ENCODE measurements at places on chromosomes 7 and 10.

DNA sequence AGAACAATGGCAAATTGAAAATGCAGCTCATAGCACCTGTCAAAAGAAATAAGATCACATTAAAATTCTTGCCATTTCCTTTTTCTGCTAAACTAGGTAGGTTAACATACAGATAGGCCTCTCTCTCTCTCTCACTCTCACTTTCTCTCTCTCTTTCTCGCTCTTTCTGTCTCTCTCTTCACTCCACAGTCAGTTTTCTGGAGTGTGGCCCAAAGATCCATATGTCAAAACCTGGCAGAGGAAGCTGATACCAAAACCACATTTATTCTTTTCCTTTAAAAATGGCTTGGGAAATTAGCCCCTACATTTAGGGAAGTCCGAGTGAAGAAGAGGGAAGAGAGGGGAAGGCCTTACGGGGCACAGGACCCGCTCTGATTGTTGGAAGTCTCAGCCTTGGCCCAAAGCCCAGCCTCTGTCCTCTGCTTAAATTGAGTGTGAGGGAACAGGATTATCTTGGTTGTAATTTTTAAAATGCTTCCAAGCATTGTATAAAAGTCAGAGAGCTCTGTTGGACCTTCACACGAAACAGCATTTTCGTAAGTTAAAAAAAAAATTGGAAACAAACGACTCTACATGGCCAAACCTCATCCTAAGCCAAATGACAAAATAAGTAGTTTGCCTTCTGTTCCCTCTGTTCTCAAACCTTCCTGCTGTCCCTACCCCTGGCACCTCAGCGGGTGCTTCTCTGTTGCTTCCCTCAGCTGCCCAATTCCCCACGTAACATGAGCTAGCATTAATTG, 83.2 kb downstream of the FRMD4A start:
- DNase-seq = no peak

DNA sequence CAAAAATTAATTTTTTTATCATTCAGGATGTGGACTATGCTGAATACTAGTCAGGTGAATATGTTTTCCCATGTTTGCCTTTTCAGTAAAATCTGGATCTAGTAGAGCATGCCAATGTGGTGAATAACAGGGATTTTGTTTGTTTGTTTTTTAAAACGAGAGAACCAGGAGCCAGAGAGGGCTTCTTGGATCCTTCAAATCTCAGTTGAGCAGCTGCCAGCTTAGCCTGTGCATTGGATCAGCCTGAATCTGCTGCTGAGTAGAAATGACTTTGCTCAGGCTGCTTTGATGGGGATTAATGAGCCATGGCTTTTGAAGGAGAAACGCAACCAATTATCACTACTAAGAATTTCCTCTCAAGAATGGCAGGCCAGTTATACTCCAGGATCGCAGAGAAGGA, 493.8 kb downstream of the ARL4A start:
- no peak for DNase-seq

DNA sequence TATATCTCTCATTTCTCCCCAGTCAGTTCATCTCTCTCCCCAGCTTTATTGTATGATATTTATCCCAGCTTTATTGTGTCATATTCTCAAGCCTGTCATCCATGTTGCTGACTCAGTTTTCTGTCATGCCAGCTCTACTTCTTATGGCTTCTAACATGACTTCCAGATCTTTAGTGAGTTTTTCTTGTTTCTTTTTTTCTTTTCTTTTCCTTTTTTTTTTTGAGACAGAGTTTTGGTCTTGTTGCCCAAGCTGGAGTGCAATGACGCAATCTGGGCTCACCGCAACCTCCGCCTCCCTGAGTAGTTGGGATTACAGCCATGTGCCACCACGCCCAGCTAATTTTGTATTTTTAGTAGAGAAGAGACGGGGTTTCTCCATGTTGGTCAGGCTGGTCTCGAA, 28.7 kb upstream of the CALU start:
- no peak for DNase-seq

DNA sequence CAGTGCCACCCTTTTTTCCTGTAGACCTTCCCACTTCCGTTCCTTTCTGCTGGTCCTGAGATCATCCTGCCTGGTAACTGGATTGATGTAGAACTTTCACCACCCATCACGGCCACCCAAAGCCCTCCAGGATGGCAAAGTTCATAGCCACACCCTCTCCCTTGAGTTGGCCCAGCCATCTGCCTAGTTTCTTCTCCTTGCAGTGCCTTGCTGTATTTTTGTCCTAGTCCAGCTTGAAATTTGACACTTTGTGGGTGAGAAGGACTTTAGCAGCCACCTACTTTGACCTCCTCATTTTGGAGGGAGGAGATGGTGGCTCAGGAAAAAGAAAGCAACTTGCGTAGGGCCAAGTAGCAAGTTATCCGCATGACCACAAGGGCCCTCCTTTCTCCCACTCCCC, 140.7 kb downstream of the BUB3 start:
- DNase-seq = no peak

- DNase-seq = no peak
Observed at GRCh38 chr7:85025312-85025756, 161.5 kb downstream of the SEMA3D start.

DNA sequence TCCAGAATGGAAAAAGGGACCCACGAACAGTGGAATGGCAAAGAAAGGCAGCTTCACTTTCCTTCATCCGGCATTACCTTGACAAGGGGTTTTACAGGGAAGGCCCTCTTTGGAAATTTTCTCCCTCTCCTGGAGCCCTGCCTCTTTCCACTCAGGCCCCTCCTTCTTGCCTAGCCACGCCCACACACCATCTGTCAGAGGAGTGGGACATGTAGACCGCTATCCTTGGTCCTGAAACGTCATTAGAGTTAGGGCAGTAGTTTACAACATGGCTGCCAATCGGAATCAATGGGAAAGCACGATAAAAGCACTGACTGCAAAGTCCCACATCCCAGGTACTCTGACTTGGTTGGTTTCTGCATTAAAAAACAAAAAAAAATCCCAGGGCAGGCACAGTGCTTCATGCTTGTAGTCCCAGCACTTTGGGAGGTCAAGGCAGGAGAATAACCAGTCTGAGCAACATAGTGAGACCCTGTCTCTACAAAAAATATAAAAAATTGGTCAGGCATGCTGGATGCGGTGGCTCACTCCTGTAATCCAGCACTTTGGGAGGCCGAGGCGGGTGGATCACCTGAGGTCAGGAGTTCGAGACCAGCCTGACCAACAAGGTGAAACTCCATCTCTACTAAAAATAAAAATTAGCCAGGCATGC, 96.4 kb downstream of the MARCHF5 start:
- peak; percentile 73 for DNase-seq

- no peak for DNase-seq
Observed at GRCh38 chr10:17873946-17874345, 64.8 kb downstream of the MRC1 start.

DNA sequence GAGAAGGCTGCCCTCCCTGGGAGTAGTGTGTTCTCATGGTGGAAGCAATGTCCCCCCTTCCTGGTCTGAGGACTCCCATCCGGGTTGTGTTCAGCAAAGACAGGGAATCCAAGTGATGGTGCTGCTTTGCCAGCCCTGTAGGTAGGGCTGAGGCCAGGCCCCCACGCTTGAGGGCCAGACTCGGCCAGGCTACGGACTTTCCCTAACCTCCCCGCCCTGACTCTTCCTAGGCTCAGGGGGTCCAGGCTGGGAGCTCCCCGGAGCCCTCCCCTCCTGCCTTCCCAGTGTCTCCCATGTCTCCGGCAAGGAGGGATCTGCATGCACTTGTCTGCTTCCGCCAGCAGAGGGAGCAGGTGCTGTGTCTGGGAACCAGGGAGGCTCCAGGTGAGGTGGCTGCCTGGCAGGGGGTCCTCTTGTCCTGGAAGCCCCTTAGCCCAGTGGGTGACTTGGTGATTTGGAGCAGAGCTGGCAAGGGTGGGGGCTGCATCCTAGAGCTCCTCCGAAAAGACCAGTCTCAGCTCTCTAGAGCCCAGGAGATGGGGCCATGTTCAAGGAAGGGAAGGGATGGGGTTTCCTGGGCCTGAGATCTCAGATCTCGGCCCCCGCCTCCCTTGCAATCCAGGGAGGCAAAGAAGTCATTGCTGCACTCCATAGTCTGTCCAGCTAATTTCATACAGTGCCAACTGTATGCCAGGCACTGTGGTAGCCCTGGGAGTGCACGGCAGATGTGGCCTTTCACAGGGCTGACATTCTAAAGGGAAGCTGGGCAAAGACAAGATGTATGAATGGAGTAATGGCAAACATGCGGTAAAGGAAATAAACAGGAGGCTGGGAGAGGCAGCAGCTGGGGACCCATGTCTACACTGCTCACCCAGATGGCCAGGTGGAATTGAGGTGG, 20.3 kb upstream of the SFRP5 start:
- DNase-seq = peak; percentile 84

DNA sequence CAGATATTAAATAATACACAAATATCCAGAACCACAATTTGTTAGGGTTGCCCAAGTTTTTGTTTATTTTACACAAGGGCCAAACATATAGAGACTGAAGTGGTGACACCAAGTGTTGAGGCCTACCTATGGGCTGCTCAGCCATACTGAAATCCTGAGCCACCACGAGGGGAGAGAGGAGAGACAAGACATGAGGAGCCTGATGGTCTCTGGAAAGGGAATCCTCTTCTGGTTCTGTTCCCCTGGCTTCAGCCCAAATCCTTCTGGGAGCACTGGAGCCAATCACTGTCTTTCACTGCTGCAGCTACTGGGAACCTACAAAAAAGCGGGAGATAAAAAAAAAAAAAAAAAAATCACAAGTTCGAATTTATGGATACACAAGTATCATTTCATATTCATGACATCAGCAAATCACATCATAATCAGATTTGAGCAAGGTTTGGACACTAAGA, 1.9 kb downstream of the SKIDA1 start:
- no peak for DNase-seq

- DNase-seq = no peak
Observed at GRCh38 chr10:30103595-30104320, 44.4 kb upstream of the JCAD start.

DNA sequence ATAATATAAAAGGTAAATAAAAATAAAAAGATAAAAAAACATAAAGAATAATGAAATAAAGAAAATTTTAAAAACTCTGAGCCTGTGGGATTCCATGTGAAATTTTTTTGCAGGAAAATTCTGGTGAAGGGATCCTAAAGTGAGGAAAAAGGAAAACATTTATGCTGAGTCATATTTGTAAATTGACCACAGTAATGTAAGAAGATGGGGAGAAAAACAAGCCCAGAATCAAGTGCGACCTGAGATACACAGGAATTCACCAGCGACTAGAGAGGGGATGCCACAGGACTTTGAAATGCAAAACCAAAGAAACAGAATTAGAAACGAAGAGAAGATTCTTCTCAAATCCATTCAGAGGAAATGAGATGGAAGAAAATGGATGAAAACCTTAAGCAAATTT, 133.8 kb upstream of the PFKP start:
- no peak for DNase-seq

DNA sequence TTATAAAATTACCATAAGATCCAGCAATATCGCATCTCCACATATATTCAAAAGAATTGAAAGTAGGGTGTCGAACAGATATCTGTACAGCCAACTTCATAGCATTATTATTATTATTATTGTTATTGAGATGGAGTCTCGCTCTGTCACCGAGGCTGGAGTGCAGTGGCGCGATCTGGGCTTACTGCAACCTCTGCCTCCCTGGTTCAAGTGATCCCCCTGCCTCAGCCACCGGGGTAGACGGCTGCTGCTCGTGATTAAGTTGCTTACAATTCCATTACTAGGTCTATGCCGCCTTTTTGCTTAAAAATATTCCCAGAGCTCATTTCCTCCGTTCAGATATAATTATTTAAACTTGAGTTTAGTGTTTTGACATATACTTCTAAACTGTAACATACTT, 19.8 kb upstream of the USP6NL start:
- no peak for DNase-seq

GRCh38 chr10:74794531-74794930, 31.9 kb upstream of the KAT6B start:
- no peak for DNase-seq

GRCh38 chr10:15223174-15223573, 54.7 kb upstream of the NMT2 start:
- peak; percentile 63 for DNase-seq

GRCh38 chr10:77541247-77541646, 96.4 kb downstream of the KCNMA1 start:
- no peak for DNase-seq

DNA sequence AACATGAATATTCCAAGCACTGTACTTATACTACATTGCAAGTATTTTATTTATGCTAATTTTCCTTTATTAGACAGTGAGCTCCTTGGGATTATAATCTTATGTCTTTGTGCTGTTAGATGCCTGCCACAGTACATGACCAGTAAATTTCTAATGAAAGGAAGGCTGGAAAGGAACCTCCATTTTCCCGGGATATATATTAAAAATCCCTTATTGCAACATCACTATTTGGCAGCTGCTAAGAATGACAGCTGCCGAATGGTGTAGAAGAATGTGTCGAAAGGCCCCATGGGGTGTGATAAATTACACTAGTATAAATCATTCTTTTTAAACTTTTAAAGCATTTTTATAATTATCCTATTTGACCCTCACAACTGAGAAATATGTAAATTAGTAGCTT, 59.1 kb downstream of the TFAM start:
- no peak for DNase-seq

GRCh38 chr10:21728618-21729017, 194.6 kb downstream of the MLLT10 start:
- DNase-seq = no peak

DNA sequence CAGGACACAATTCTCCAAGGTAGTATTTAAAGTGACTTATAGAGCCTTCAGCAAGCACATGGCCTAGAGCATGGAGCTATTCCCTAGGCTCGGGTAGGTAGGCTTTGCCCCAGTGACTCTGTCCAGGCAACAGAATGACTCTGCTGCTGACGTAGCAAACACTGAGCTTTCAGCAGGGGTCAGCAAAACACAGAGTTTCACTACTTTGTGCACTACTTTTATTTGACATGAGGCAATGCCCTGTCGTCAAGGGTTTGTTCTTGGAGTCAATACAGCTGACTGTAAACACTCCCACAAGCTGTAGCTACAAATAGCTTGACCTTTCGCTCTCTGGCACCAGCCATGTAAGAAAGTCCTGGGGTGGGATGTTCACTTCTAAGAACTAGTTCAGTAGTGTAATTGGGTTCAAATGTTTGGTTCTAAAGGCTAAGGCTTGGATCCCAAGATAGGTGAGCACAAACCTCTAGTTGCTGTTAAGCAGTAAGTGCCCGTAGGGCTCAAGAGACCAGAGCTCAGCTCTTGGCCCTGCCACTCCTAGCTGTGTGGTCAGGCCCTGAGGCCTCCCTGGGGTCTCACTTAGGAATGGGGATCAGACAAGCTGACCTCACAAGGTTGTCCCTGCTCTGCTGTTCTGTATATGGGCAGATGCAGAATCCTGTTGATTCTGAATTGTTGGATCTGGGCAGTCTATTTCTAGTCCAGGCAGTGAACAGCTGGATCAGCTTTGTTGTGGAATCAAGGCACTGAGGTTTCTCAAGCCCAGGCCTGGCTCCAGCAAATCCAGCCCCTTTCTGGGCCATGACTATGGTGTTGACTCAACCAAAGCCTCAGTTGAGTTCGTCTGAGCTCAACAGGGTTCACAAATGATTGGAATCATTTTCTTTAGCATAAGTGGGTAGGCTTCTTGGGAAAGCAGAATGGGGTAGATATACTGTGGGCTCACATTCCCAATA, 10.7 kb downstream of the NODAL start:
- peak; percentile 81 for DNase-seq
